ENCODE measurements at places on chromosomes 11 and 22.

DNA sequence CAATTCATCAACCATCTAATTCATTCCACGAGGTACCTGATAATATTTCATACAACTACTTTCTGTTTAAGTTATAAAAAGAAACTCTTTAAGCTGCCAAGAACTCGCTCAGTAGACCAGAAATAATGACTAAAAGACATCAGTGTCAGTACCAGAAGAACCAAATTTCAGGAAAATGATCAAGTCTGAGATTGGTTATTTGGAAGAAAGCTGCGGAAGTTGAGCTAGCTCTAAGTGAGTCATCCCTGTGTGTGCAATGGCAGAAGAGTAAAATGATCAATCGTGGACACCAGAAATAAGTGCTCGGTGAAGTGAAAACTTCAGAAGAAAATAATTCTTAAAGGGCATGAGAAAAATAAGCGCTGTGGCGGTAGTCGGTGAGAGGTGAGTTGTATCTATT, 933.2 kb upstream of the CHORDC1 start:
- DNase-seq, result no peak

DNA sequence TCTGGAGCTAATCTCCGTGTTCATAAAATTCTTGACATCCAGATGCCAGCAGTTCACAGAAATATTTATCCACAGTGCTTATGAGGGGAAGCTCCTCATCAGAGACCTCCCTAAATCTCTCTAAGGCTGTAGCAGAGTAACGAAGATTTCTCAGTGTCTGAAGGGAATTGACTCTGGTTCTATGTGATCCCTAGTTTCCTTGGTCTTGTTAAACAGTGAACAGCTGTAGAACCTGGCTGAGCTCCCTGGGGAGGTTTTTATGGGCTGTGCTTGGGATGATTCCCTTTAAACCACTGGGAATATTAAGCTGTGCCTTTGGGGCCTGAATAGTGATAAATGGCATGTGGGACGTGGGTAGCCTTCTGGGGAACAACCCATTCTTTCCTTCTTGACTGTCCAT, 43.7 kb upstream of the ARHGAP20 start:
- DNase-seq, result no peak

DNA sequence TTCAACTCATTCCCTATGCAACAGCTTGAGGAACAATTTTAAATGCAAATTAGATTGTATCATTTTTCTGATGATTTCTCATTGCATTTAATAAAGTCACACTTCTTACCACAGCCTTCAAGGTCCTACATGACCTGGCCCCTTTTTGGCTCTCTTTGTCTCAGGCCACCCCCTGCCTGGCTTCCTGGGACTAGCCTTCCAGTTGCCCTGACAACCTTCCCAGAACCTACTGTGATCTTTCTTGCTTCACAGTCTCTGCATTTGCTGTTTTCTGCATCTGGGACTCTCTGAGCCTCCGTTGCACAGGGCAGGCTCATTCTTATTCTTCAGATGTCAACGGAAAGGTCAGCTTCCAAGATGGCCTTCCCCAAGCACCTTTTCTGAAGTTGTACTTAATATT, 12.9 kb downstream of the APLNR start:
- DNase-seq, result no peak

- no peak for DNase-seq
Measured at GRCh38 chr11:12112750-12113149, 2.4 kb downstream of the MICAL2 start.

- DNase-seq, result no peak
Measured at GRCh38 chr11:22680628-22681027, 14.2 kb downstream of the GAS2 start.

GRCh38 chr22:49992921-49993648, 19.5 kb downstream of the IL17REL start:
- DNase-seq, result peak; percentile 76

GRCh38 chr11:117230999-117231841, 653 bp downstream of the PCSK7 start:
- DNase-seq, result no peak

DNA sequence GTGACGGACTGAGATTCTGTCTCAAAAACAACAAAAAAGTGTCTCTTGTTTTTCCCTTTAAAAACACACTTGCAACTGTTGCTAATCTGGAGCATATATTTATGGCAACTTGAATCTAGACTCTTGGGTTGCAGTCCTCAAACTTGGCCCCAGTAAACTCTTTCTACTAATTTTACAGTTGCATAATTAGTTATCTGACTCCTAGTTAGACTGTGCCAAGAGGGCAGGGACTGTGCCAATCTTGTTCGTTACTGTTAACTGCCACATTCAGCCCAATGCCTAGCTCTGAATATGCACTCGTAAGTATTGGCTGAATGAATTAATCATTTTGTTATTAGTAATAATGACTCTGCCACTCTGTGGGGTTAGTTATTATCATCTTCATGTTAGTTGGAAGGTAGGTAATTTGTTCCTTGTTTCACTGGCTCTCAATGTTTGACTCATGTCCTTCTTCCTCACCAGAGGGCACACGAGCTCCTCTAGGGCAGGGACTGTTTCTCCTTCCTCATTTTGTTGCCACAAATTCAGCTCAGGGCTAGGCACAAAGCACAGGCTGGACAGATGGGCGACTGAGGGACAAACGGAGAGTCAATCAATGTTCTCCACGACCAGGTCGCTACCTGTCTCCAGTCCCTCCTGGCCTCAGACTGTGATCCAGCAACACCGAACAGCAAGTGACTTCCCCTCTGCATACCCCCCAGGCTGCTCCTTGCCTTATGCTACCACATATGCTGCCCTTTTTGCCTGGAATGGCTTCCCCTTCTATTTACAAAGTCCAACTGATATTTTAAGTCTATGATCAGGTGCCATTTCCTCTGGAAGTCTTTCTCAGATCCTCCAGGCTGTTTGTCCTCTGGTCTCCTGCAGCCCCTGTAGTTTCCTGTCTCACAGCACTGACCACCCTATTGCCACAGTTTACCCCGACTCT, 9.0 kb downstream of the CLPB start:
- DNase-seq, result no peak

- no peak for DNase-seq
Measured at GRCh38 chr22:20779818-20780158, 5.9 kb downstream of the SERPIND1 start.

DNA sequence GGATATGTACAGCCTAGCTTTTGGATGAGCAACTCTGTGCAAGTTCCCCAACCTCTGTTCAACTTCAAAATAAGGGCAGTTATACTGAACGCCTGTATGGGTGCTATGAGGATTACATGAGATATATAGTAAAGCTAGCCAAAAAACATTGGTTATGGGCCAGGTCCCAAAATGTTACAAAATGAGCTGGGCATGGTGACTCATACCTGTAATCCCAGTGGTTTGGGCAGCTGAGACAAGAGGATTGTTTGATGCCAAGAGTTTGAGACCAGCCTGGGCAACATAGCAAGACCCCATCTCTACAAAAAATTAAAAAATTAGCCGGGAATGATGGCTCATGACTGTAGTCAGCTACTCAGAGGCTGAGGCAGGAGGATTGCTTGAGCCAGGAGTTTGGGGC, 118.4 kb downstream of the TEAD1 start:
- DNase-seq, result no peak

GRCh38 chr11:68214173-68215086, 1.3 kb upstream of the KMT5B start:
- DNase-seq, result peak; percentile 32

- no peak for DNase-seq
Measured at GRCh38 chr22:45019861-45020655, 10.3 kb upstream of the PHF21B start.

- DNase-seq, result no peak
Measured at GRCh38 chr11:134623711-134624110, 211.7 kb upstream of the B3GAT1 start.

GRCh38 chr11:17186932-17187692, 20.7 kb downstream of the PIK3C2A start:
- DNase-seq, result no peak

DNA sequence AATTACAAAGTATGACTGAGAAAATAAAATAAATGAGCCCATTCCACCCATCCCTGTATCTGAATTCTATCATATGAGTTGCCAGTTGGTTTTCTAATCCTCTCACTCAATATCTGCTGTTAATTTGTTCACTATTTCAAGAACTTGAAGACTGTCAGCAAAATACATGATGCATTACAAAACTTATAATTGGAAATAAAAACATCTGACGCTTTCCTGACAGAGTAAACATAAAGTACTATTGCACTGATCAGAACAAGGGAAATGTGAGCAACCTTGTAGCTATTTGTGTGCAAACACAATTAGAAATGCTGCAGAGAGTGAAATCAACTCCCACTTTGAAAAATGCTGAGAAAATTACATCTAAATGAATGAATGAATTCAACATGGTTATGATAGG, 97.1 kb downstream of the MPPED2 start:
- no peak for DNase-seq

DNA sequence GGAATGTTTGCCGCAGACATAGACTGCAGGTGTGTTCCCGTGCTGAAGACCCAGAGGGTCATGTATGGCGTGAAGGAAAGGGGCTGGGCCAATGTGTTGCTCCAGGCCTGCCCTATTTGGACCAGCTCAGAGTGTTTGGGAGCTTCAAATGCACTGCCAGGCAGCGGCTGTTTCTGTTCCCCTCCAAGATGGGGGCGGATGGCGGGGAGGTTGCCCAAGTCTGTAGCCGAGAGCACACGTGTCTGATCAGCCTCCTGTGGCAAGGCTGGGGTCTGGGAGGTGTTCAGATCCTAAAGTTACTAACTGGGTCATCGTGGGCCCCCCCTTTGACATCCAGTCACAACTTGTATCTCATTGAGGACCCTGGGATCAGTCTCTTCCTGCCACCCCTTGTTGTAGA, 45.5 kb downstream of the CACNA1I start:
- no peak for DNase-seq

- no peak for DNase-seq
Measured at GRCh38 chr22:22750335-22751042, 106.1 kb downstream of the GGTLC2 start.

DNA sequence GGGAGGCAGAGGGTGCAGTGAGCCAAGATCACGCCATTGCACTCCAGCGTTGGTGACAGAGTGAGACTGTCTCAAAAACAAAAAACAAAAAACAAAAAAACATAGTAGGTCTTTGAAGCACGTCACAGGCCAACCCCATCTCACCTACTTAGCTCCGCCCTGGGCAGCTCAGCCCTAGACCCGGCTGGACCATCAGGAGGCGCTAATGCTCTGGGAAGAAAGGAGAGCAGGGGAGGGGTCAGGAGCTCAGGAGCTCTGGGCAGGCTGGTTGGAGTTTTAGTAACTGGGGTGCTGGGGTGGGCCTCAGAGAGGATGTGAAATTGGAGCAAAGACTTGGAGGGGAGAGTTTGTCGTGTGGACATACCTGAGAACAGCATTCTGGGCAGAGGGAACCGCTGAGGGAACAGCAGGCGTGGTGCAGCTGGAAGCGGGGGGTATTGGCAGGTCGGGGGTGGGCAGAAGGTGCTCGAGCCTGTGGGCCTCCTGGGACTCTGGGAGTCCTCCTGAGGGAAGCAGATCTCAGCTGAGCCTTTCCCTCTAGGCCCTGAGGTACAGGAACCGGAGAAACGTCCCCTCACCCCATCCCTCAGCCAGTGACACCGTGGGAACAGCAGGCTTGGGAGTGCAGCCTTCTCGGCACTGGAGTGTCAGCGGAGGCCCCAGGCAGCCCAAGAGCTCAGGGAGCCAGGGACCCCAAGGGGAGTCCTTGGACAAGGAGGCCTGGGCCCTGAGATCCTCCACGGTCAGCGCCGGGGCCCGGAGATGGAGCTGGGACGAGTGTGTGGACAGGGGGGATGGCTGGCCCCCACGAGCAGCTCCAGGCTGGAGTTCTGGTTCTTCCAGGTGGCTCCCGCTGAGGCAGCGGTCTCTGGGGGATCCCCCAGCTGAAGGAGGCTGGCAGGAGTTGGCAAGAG, 2.2 kb upstream of the RPS6KA4 start:
- DNase-seq, result peak; percentile 62

DNA sequence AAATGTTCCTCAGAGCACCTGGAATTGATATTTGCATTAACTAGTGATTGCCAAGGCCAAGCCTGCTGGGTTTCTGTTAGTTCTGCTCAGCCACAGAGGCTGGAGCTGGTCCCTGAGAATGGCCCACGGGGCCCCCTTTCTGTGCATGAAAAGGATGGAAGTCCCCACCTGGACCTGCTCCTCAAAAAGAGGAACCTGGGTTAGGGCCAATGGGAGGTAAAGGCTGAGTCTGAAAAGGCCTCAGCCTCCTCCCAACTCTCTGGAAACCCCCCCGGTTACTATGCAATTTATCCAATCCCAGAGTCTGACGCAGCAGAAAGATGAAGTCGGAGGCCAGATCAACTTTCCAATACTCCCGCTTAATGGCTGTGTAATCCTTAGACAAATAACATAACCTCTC, 6.8 kb upstream of the CREB3L1 start:
- no peak for DNase-seq

DNA sequence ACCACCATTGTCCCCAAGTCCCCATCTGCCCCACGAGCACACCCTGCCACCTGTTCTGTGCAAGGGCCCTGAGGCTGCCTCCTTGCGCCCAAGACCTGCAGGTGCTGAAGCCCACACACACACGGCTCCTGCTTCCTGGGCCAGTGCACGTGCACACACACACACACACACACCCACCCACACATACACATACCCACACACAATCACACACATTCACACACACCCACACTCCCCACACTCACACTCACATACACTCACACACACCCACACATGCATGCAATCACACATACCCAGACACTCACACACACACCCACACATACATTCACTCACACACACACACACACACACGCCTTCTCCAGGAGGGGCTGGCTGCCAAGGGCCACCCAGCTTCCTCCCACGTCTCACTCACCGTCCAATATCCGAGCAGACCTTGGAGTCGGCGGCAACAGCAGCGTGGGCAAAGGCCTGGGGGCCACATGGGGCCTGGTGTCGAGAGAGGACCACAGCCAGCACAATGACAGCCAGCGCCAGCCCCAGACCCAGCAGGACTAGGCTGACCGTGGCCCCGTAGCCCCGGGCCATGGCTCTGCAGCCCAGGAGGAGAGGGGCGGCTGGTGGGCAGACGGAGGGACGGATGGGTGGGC, 616 bp downstream of the GGT5 start:
- peak; percentile 67 for DNase-seq

DNA sequence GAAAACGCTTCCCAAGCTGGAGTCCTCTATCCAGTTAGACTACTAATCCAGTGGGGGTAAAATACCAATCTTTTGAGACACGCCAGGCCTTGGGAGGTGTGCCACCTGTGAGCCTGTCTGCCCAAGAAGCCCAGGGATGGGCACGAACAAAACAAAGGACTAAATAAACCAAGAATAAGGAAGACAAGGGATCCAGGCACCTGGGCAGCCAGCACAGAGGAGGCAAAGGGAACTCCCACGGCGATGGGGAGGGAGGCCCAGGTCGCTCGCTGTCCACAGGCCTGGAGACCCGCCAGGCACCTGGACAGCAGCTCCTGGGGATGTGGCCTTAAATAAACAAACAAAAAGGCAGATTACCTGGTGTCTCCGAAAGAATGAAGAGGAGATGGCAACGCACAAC, 31.4 kb downstream of the LRFN4 start:
- DNase-seq, result no peak
